HT1080 (cell line): ENCODE measurements at places on chromosomes 7 and 10.
A peak's percentile ranks its signal among the peaks of the same experiment; 100 is the strongest.

DNA sequence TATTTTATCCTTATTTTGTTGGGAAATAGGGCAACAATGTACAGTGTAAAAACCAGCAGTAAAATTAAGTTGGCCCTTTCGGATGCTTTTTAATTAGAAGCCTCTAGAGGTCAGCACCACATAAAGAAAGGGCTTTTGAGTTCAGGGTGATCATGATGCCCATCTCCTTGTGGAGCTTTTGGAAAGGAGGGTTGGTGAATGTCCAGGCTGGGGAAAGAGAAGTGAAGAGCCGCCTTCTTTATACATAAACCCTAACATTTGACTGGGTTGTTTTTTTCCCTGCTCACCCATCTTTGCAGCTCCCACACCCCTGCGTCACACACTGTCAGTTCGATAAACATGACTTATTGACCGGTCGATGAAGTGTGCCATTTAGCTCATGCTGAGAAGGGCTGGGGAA is 29.8 kb downstream of the MTURN start:
- DNase-seq, result peak; percentile 73

DNA sequence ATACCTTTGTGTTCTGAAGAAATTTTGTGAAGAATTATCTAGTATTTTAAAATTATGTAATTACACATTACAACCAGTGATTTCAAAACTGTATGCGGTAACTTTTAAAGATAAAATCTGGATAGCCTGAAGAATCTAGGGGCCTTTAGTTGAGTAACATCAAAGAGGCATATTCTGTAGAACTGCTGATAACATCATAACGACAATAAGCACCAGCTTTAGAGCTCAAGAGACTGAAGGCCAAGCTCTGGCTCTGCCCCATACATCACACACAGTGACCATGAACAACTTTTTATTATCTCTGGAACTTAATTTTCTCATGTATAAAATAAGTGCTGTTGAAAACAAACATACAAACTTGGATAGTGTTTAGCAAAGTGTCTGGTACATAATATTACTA is 121.1 kb upstream of the RHOBTB1 start:
- DNase-seq, result no peak

- no peak for DNase-seq
Measured at GRCh38 chr10:113999531-113999930, 44.1 kb upstream of the ADRB1 start.

DNA sequence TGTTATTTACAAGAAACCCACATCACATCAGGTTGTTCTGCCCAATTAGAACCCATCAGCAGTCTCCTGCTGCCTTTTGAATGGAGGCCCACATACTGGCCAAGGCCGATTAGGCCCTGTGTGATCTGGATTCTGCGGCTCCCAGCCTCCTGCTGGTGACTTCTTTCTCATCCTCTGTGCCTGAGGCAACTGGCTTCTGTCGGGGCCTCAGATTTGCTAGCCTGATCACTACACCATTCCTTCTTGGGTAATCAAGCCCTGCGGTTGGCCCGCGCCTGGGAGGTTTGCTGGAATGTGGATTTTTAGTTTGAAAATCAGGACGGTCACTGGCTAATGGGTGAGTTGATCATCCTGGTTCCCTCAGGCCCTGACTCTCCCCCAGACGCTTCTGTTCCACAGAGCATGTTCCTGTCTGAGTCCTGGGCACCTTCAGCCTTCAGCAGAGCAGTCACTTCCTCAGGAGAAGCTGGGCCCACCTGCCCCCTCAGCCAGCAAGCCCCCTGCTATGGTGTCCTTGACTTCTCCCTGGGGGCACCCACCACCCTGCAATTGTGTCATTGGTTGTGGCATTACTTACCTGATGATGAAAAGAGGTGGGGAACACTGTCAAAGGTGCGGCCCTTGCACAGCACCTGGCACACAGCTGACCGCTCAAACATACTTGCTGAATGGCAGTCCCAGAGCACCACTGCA is 207.6 kb downstream of the PHTF2 start:
- no peak for DNase-seq

GRCh38 chr7:141433698-141434097 is 117.5 kb upstream of the AGK start:
- no peak for DNase-seq

DNA sequence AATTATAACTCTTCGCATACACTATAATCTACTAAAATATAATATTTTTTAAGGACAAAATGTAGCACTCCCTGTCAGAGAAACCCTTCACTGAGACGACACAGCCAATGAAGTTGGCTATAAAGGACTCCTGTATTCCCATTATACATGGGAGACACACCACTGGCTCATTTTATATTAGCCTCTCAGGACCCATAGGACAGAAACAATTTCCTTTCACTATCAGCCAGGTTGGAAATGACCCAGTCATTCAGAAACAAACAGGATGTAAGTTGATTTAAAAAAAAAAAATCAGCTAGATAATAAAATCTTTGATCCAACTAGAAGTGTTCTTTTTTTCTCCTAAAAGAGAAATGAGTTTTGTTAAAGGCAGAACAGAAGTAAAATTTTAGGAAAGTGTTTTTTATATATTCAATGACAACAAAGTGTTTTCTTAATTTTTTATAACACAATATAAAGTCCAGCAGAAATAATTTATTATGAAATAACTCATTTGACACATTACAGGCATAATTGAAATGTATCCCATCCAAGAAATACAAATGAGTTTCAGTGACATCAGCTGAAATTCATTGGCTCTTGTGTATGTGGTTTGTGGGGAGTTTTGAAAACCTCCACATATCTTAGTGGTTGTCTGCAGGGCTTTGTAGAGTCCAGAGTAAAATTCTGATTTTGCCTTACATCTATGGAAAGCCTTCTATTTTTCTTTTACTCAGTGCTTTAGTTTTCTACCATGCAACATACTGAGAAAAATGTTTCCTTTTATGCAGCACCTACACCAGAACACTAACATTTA is 64.1 kb downstream of the CTTNBP2 start:
- DNase-seq, result no peak

- DNase-seq, result no peak
Measured at GRCh38 chr10:3874990-3875841, 90.2 kb upstream of the KLF6 start.

DNA sequence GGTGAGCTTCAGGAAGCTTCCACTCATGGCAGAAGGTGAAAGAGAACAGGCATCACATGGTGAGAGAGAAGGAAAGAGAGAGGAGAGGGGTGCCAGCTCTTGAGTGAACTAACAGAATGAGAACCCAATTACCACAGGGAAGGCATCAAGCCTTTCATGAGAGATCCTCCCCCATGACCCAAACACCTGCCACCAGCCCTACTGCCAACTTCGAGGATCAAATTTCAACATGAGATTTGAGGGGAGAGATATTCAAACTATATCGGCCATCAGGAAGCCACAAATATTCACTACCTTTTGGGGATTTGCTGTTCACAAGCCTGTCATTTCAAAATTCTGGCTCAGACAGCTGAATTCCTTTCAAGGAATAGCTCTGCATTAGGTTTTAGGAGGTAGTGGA is 39.9 kb upstream of the SMNDC1 start:
- DNase-seq, result peak; percentile 38

DNA sequence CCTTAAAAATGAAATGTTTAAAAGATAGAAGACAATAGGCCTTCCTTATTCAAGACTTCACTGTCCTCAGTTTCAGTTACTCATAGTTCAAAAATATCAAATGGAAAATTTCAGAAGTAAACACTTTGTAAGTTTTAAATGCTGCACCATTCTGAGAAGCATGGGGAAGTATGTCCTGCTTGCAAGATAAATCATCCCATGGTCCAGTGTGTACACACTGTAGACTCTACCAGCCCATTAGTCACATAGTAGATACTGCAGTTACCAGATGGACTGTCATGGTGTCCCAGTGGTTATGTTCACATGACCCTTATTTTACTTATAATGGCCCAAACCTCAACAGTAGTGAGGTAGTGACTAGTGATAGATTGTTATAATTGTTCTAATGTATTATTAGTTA is 69.5 kb downstream of the PTPN12 start:
- DNase-seq, result no peak

GRCh38 chr7:100674411-100675104 is 1.0 kb downstream of the GNB2 start:
- DNase-seq, result no peak

GRCh38 chr7:29853072-29853471 is 46.8 kb downstream of the WIPF3 start:
- DNase-seq, result no peak

- DNase-seq, result no peak
Measured at GRCh38 chr7:33701927-33702326, 203.4 kb upstream of the BMPER start.

DNA sequence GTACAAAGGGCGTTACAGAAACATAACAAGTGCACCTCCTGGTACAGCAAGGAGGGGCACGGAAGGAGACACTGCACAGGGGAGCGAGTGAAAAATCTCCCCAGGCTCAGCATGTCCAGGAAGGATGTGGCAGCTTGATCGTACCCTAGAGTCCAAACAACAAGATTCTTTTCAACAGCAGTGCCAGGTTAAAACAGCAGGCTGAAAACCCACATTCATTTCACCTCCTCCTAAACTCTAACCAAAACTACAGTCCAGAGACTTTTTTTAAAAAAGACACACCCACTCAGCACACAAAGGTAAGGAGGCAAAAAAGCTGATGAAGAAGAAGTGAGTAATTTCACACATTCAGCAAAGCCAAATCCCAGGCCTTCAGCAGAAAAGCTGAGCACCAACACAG is 138.8 kb downstream of the SFMBT2 start:
- DNase-seq, result no peak

GRCh38 chr7:122887198-122887597 is 938 bp upstream of the CADPS2 start:
- peak; percentile 63 for DNase-seq

GRCh38 chr10:58767652-58768051 is 255.0 kb downstream of the BICC1 start:
- no peak for DNase-seq

DNA sequence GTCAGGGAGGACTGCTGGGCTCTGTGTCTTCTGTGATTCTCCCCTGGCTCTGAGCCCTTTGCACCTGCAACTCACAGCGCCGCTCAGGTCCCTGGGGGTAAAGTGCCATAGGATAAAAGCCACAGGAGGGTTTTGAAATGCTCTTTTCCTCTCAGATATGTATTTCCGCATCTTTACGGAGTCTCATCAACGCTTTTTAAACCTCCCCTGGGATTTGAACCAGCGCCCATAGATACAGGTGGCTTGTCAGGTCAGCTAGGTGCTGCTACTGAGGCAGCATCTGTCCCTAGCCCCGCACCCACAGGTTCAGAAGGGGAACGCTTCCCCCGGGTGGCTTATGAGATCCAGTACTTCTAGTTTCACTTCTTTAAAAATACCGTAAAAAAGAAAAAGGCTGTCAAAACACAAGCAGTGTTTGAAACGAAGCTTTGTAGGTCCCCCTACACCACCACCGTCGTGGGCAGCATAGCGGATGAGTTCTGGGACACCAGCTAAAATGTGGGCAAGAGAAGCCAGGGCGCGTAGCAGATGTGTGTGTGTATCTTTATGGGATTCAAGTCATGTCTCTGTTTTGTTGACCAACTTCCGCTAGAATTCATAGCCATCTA is 173.5 kb downstream of the CUX1 start:
- DNase-seq, result no peak

GRCh38 chr7:145106001-145106400 is 270.1 kb upstream of the TPK1 start:
- peak; percentile 51 for DNase-seq
